Caco-2 (cell line): ENCODE measurements at places on chromosomes 5 and 9. TPM values are rescaled to one million over a fixed set of nuclear protein-coding genes. Genes with fewer than 3 reads are reported as not detected.

MEGF10 gene
- total RNA-seq = not detected in 2 replicates

DBH gene
- total RNA-seq = not detected in 2 replicates

IL3 gene
- total RNA-seq = not detected in 2 replicates

ZFP2 gene
- 0.29 and 0.35 TPM in 2 replicates for total RNA-seq

MLLT3 gene
- 22.0 and 24.4 TPM in 2 replicates for total RNA-seq

ZNF354C gene
- total RNA-seq = not detected in 2 replicates

MCTP1 gene
- 3.2 TPM in 2 replicates for total RNA-seq

CPLANE1 gene
- total RNA-seq = 15.3 and 17.3 TPM in 2 replicates

CTNNAL1 gene
- 107 and 111 TPM in 2 replicates for total RNA-seq

WWC1 gene
- 108 and 109 TPM in 2 replicates for total RNA-seq

TTLL11 gene
- 4.4 and 4.7 TPM in 2 replicates for total RNA-seq

GIN1 gene
- total RNA-seq = 7.0 and 8.1 TPM in 2 replicates

C5orf58 gene
- not detected in 2 replicates for total RNA-seq

ZDHHC11B gene
- 1.00 and 1.1 TPM in 2 replicates for total RNA-seq

AGXT2 gene
- 0.21 TPM in 1 of 2 replicates, not detected in the other for total RNA-seq

ZNF366 gene
- not detected in 2 replicates for total RNA-seq

SERINC5 gene
- 225 and 226 TPM in 2 replicates for total RNA-seq

STK32A gene
- total RNA-seq = 0.16 and 0.32 TPM in 2 replicates

LMX1B gene
- total RNA-seq = 15.5 and 17.0 TPM in 2 replicates

JAKMIP2 gene
- 0.58 and 1.2 TPM in 2 replicates for total RNA-seq

PTGES gene
- total RNA-seq = 4.0 and 5.6 TPM in 2 replicates

LHX2 gene
- total RNA-seq = 2.6 and 4.0 TPM in 2 replicates

FBN2 gene
- total RNA-seq = 0.09 and 0.56 TPM in 2 replicates

NAIP gene
- 6.6 and 7.3 TPM in 2 replicates for total RNA-seq
